ENCODE measurements at places on chromosomes 6 and 20.

- DNase-seq: no peak
These were observed 314.8 kb downstream of the CDC5L start for GRCh38 chr6:44702292-44702691.

DNA sequence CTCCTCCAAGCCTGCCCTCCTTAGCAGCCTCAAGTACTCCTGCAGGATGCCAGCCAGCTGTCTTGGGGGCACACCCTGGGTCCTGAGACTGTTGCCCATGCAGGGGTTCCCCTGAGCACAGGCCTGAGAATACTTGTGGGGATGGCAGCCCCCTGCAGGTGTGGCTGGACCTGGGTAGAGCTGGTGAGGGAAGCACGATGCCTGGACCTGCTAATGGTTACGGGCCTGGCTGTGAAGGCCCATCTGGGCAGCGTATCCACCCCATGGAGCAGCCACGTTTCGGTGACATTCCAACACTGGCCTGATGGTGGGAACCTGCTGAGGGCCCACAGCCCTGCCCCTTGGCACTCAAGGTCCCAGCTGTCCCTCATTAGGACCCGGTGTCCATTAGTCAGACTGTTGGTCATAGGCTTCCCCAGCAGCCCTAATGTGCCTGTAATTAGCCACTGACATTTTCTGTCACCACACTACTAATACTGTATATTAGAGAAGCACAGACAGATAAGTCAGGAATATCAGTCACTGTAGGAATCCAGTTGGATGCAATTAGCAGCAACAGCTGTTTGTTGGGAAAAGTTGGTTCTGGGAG lies 20.3 kb downstream of the CCDC167 start:
- no peak for DNase-seq

DNA sequence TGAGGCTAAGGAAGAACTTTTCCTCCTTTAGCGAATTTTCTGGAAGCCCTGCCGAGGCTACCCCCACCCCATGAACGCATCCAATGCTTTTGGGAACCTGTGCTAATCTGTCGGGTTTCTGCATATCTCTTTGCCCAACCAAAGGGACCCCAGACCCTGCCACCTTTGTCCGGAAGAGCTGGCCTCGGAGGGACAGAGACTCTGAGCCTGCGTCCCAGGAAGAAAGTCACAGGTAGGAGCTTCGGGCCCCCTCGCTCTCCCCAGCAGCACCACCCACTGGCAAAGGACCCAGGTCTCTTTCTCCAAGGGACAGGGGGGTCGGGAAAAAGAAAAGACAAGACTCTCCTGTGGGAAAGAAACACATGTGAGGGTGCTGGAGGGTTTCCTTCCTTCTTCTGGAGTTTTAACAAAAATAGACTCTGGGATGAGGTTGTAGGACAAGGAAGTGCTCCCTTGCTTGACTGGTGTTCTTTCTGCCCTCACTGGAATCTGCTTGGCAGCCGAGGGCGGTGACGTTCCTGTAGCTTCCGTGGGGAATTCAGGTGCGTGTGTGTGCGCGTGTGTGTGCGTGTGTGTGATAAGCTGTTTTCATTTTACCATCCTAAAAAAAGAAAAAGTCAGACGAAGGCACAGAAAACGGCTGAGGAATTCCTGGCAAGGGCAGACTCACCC lies 16.3 kb upstream of the FOXC1 start:
- DNase-seq: no peak

GRCh38 chr6:139981066-139981624 lies 606.7 kb upstream of the CITED2 start:
- DNase-seq: no peak

DNA sequence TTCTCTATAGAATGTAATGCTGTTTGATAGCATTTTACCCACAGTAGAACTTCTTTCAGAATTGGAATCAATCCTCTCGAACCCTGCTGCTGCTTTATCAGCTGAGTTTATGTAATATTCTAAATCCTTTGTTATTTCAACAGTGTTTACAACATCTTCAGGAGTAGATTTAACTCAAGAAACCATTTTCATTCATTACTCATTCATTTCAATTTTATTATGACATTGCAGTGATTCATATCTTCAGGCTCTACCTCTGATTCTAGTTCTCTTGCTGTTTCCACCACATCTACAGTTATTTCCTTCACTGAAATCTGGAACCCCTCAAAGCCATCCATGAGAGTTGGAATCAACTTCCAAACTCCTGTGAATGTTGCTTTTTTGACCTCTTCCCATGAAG lies 93.7 kb downstream of the ZFAND3 start:
- DNase-seq: no peak

DNA sequence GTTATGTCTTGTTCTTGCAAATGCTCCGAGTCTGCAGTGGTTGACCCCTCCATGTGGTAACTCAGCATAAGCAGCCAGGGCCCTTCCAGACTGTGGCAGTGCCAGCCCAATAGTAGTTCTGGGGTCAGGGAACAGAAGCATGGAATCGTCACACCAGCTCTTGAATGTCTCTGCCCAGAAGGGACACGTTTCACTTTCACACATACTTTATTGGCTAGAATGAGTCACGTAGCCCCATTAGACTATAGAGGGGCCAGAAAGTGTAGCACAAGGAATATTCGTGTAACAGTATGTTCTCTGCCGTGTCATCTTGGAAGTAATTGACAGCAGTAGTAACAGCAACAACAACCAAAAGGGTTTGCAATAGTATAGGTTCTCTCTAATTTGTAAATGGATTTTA lies 254.7 kb downstream of the FARS2 start:
- DNase-seq: peak; percentile 7

Data from GM19239 (cell line).